NCI-H2081 treated with DMSO at 0.1 percent for 48 hours (cell line): ENCODE measurements at places on chromosomes 1 and 21.

- no peak for DNase-seq
These were observed 114.5 kb downstream of the CRYAA start for GRCh38 chr21:43283136-43283924.

GRCh38 chr1:77193951-77194350 is 25.3 kb downstream of the PIGK start:
- no peak for DNase-seq

- DNase-seq: no peak
These were observed 52.1 kb upstream of the DIPK1A start for GRCh38 chr1:93013145-93014065.

DNA sequence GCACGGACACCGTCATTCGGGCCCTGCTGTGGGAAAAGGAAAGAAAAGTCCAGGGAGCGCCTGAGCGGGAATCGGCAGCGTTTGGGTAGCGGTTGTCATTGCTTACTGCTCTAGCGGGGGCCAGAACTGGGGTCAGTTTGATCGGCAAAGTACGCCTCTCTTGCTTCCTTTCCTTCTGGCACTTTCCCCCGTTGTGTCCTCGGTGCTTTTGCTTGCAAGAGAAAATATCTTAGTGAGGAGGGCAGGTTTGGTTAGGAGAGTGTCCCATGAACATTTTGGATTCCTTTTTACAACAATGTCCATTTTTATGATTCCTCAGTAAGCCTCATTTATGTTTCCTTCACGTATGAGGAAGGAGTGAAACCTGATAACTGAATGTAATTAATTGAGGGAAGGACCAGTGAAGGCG is 670 bp downstream of the ST3GAL3 start:
- DNase-seq: no peak

DNA sequence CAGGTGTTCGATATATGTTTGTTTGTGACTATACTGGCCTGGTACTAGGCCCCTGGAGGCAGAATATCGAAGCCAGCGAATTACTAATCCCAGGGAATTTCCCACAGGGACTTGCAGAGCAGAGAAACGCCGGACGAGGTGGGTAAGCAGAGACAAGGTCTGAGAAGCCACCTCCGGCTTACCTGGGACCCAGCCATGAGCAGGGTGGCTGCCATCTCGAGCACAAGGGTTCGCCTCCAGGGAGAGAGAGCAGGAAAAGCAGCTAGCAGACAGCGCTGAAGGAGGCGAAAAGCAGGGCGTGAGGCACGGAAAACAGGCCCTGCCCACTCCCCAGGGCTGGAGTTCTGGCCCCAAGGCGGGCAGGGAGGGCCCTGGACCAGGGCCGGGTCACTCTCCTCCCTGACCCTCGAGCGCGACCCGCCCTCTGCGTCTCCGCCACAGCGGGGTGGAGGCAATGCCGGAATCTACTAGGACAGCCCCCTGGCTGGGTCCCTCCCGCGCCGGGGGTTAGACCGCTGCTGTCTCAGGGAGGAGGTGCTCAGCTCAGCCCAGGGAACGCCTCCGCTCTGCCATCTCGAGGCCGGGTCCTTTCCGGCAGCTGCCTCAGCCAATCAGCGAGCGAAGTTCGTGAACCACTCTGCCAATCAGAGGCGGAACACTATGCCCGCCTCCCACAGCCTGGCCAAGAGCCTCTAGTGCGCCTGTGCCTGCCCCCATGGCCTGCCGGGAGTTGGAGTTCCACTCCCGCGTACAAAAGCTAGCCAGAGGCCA is 1.7 kb downstream of the ZNF436 start:
- peak; percentile 98 for DNase-seq

DNA sequence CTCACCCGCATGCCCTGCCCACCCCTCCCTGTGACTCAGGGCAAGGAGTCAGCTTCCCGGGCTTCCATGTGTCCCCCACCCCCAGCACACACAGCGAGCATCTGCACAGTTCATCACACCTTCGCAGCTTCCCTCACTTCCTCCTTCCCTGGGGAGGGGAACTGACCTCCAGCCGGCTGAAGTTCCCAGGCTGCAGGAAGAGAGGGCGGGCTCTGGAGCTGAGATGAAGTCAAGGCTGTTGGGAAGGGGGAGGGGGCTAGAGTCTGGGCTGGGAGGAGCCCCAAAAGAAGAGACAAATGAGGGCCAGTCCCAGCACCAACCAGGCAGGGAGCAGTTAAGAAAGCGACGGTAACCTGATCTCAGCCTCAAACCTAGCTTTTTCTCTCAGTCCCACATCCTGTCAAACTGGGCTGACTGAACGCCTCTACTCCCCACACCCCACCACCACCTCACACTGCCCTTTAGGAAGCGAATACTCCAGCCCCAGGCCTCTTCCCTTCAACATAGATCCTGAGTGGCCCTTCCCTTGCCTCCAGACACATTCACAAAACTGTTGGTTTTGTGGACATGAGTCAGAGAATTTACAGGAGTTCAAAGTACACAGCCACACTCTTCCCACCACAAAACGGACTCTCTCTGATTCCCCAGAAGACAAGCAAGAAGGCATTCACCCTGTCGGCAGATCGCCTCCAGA is 1.8 kb downstream of the RHOC start:
- no peak for DNase-seq

DNA sequence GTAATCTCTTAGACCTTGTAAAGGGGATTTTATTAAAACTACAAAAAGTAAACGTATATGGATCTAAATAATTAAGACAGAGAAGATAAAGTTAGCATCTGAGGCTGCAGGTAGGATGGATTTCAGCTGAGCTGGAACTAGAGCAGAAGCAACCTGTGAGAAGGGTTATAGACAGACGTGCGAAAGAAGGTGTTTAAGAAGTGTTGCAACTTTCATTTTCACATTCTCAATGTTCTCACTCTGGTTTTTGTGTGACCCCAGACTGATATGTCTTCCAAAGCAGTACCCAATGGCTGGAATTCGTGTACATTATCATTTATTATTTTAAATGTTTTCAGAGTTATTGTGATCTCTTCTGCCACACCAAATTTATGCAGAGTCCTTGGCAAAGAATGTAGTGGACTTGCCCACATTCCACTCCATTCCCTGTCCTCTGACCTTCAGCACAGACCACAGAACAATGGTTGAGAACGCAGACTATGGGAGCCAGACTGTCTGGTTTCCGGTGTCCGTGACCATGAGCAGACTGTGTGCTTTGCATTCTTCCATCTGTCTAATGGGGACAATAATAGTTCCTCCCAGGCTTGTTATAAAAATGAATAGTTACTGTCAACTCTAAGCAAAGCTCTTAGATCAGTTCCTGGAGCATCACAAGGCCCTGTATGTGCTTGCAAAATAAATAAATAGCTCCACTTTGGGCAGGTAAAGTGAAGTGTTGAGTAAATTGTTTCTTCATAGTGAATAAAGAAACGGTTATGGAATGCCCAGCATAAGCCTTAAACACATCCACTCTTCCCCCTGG is 140.6 kb upstream of the SAMSN1 start:
- DNase-seq: no peak

DNA sequence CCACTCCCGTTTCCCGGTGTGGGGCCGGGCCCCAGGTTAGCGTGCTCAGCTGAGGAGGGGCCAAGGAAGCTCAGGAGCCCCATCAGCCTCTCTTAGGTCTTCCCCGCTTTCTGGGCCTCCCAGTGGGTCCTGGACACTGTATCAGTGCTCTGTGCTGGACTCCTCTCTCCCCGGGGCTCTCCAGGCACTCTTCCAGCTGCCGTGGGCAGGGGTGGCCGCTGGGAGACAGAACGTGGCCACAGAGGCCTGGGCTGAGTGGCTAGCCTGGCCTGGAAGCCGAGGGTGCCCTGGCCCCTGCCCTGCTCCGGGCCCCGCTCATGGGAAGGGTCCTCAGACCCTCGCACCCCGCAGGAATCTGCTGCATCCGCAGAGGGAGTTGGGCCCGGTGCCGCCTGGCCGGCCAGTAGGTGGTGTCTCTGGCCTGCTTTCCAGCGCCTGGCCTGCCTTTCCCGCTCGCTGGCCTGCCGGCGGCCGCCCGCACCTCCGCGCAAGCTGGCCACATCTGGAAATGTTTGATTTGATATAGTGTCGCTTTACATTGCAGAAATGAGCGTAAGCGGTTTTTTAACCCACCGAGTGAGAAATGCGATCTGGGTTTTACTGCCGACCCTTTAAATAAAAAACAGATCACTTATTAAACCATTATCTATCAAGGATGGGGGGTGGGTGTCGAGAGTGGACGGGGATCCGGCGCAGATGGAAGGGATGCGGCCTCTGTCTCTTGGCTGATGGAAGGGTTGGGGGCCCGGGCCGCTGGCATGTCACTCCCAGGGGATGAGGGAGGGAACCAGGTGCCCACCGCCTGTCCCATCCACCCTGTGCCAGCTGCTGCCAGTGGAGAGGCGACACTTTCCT is 74.4 kb upstream of the TTC34 start:
- no peak for DNase-seq

DNA sequence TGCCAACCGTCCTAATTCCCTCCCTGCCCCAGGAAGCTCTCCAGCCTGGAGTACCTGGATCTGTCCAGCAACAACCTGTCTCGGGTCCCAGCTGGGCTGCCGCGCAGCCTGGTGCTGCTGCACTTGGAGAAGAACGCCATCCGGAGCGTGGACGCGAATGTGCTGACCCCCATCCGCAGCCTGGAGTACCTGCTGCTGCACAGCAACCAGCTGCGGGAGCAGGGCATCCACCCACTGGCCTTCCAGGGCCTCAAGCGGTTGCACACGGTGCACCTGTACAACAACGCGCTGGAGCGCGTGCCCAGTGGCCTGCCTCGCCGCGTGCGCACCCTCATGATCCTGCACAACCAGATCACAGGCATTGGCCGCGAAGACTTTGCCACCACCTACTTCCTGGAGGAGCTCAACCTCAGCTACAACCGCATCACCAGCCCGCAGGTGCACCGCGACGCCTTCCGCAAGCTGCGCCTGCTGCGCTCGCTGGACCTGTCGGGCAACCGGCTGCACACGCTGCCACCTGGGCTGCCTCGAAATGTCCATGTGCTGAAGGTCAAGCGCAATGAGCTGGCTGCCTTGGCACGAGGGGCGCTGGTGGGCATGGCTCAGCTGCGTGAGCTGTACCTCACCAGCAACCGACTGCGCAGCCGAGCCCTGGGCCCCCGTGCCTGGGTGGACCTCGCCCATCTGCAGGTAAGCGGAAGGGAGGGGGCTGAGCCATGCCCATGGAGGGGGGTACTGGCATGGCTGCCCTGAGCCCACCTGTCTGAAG is 16.5 kb downstream of the PODN start:
- no peak for DNase-seq

- DNase-seq: no peak
These were observed 1171.8 kb upstream of the B3GALT2 start for GRCh38 chr1:194358208-194358581.

DNA sequence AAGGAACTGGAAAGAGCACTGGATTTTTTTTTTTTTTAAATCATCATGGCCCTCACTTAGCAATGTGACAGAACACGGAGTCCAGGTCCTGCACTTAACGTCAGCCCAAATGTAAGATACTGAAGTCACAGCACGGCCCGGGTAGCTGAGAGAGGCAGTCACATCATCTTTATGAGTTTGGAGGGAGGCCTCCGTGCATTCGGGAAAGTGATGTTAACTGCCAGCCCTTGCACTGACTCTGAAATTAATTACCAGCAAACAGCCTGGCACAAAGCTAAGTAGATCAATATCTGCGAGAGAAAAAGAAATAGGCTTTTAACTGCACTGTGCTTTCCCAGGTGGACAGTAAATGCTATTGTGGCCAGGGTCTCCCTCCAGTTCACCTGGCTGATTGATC is 109.5 kb upstream of the ADAR start:
- no peak for DNase-seq

DNA sequence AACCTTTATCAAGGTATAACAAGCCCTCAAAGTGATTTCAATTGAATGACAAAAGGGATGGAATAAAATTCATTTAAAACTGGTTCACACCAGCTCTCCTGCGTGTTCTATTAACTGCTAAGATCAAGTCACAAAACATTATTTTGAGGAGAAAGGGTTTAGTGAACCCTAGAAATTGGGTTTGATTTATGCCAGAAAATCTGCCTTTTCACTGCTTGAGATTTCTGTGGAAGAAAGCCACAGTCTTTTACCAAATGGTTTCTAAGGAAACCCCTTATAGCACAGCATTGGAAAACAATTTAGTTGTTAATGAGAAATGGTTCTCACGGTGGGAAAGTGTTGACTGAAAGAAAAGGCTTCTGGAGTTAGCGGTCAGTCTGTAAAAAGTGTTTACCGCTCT is 43.6 kb upstream of the DPH5 start:
- DNase-seq: no peak

DNA sequence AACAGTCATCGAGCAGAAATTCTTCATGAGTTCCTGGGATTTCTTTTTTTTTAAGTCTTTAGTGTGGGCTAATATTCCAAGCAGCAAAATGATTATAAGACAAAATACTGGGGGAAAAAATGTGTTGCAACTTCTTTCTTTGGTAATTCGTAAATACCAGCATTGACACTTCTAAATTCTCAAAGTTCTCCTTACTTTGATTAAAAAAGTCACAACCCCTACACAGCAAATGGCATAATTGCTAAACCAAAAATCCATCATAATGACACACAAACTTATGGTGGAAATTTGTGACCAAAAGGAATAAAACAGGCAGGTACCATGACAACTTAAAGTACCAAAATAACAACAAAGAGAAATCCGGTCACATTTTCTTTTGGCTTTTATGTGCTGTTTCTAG is 585.2 kb upstream of the PKN2 start:
- no peak for DNase-seq

DNA sequence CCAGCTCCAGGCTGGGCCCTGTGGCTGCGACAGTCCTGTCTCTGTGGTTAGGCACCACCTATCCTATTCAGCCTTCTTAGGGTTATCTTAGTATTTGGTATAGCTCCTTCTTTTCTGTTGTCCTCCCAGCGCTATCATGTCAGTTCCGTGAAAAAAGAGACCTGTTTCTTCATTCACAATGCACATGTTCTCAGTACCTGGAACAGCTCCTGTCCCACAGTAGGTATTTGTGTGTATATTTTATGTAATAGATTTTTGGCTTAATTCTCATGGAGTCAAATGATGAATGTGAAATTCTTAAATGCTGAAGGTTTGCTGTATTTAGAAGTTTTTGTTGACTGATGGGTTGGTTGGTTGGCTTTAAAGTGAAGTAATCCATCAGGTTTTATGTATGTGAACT is 279.7 kb downstream of the ST6GALNAC3 start:
- DNase-seq: no peak

GRCh38 chr1:27057389-27057788 is 44.7 kb upstream of the TENT5B start:
- DNase-seq: no peak
